ENCODE measurements at places on chromosomes 11 and 22.

GRCh38 chr11:118914987-118915386, 10.7 kb downstream of the BCL9L start:
- DNase-seq = no peak

- DNase-seq = no peak
Observed at GRCh38 chr22:39270792-39271191, 26.0 kb upstream of the PDGFB start.

DNA sequence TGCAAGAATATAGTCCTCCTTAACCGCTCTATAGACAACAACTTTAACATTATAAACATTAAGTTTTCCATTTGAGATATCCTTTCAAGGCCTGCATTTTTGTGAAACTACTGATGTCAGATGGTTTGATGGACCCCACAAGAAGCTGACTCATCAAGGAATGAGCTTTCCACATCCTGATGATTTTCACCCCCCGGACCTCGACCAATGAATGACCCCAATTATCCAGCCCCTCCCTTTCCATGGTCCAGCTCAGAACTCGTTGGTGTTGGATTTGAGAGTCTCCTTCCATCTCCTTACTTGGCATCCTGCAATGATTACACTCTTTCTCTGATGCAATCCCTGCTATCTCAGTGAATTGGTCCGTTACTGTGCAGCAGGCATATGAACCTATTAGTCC, 31.8 kb upstream of the GUCY1A2 start:
- no peak for DNase-seq

DNA sequence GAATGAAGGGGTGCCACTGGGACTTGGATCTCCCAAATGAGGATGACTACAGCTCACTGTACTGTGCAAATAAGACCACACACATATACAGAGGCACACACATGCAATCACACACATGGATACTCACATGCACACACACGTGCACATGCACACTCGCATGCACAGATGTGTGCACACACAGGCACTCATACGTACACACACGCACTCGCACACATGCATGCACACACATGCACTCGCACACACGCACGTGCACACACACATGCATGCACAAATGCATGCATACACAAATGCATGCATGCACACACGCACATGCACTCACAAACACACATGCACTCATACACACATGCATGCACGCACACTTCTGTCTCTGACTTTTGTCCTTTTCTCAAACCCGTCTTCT, 36.0 kb downstream of the TECTA start:
- no peak for DNase-seq

- DNase-seq = no peak
Observed at GRCh38 chr22:28500006-28500405, 179.6 kb downstream of the TTC28 start.

DNA sequence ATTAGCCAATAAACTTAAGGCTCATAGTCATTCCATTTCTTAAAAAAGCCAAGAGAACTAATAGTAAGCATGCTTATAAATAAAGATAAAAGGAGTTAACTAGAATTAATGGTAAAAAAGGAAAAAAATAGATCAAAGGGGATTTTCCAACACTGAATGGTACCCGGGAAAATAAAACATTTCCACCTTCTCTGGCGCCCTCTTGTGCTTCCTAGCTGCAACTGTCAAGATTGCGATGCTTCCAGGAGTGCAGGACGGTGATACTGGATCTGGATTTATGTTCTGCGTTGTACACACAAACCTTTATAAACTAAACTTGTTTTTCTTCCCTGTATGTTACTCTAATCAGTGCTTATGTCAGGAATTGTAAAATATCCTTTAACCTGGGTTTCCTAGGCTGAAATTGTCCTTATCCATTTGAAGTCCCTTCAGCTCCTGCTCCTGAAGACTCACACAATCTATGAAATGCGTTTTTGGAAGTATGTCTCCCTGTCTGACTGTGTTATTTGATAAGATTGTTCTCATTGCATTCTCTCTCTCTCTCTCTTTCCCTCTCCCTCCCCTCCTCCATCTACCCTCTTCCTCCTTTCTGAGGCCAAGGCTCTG, 9.6 kb upstream of the HTATIP2 start:
- DNase-seq = peak; percentile 72

DNA sequence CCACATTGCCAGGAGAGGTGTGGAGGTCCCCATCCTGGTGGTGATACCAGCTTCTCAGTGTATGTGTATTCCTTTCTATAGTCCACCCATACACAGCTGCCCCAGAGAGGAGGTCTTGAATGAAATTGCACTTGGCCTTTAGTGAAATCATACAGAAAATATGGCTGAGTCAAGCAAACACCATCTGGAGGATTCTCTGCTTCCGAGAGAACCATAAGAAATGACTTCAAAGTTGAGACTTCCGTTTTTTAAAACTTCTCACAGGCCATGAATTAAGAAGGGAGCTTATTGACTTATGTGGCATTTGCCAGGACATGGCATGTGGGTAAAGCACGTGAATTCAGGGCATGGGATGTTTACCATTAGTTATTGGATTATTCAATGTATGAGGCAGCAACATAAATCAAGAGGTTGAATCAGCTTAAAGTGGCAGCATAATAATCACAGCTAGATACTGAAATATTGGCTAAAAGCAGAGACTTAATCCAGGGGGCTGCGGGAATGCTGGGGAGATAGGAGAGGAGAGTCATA, 119.1 kb upstream of the MTNR1B start:
- DNase-seq = no peak

DNA sequence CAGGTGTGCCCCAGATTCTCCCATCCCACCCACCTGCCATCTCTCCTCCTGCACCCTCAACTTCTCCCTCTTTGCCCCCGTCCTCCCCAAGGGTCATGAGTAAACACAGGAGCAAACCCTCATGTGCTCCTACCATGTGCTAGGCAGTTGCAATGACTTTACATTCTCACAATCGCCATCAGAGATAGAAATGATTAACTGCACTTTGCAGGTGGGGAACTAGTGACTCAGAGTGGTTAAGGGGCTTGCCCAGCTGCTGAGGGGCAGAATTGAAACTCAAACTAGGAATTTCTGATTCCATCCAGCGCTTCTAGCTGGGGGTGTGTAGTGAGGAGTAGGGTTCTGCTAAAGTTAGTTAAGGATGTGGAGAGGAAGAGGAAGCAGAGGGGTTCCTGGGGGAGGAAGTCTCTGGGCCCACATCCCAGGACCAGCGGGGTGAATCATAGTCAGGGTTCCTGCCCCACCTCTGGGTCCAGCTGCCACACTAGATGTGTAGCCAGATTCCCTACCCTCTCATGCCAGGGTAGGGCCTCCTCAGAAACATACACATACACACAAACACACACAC, 16.0 kb upstream of the PRG2 start:
- DNase-seq = no peak

DNA sequence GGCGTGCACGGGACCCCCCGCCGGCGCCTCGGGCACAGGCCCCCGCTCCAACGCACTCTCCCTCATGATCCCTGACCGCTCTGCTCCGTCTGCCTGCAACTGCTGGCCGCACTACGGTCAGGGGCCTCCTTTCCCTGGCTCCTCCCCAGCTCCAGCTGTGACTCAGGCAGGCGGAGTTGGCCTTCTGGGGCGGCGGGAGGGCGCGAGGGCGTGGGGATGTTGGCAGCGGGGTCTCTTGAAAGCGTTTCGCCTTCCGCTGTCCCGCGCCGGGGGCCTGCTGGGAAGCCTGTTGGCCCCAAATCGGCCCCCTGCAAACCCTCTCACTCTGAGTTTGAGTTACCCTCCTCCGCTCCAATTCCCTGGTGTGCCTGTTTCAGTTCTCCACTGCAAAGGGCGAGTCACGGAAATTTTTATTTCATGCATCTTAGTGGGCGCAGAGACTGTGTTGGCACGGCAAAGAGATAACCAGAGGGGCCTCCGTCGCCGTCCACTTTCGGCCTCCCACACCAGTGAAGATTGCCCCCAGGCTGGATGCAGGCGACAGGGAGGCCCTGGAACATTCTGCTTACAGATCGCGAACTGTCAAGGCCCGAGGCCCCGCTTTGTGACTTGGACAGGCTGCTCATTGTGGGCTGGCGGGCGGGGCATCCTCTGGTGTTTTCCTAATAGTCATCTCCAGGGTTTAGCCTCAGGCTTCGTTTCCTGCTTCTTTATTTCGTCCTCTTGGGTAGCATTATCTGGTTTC, at the start of gene CAVIN3:
Gene CAVIN3, minus strand, starts transcription at position 91 of the 745 bp plus-strand sequence. Its CDS starts 25 bp downstream, at position 66.
- peak; percentile 82 for DNase-seq

DNA sequence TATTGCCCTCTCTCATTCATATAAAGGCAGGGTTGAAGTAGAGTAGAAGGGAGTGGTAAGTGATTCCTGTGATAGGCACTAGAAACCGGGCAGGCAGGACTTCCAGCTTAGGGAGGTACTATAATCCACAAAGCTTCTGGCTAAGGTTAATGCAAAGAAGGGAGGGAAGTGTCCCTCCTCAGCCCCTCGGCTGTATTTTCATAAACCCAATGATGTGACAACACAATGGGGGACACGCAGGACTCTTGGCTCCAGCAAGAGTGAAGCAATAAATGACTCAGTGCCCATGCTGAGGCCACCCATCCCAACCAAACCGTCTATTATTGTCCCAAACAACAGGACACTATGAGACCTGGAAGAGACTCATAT, 90.7 kb downstream of the ETS1 start:
- DNase-seq = no peak

DNA sequence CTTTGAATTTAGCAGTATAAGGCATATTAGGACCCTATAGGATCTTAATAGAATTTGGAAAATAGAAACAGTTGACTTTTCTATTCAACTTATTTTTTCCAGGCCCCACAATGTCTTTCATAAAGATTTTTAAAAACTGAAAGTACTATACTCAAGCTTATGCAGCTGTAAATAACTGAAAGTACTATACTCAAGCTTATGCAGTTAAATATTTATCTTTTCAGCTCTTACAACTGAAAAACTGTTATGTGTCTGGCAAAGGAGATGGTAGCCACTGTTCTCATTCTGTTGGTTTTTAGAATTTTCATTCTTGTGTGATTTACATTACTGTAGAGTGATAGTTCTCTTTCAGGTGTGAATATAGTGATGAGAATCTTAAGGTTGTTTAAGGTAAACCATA, 16.5 kb downstream of the HIPK3 start:
- no peak for DNase-seq

DNA sequence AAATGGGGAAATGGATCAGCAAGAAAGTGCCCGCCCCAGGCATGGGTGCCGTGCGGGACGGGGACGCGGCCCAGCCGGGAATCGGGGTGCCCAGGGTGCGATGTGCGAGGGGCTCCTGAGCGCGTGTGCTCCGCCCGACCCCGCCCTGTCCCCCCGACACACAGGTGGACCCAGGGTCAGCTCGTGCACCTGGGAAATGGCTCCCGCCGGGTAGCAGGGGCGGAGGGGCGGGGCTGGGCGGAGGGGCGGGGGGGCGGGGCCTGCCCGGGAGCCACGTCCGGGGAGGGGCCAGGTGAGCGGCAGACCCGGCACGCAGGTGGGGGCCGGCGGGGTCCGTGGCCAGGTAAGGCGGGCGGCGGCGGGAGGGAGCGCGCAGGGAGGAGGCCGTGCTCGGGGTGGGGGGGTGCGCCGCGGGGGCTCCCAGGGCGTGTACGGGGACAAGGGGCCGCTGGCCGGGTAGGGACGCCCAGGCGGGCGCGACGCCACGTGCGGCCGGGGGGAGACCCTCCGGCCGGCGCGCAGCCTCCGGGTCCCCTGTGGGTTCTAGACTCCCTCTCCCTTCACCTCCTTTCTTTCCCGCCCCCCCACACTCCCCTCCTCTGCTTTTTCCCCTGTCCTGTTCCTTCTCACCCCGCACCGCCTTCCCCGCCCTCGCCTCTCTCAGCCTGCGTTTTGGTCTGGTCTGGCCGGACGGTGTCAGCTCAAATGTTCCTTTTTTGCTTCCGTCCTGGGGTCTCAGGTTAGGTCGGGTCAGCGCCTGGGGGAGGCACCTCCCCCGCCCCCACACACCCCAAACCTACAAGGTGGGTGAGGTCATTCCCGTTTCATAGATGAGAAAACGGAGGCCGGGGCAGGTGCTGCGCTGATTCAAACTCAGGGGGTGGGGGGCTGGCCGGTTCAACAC, at the start of gene ARHGAP8:
Gene ARHGAP8, plus strand, starts transcription at position 291 of the 904 bp plus-strand sequence. CDS start 33,953 bp downstream, outside the sequence.
- DNase-seq = peak; percentile 85

DNA sequence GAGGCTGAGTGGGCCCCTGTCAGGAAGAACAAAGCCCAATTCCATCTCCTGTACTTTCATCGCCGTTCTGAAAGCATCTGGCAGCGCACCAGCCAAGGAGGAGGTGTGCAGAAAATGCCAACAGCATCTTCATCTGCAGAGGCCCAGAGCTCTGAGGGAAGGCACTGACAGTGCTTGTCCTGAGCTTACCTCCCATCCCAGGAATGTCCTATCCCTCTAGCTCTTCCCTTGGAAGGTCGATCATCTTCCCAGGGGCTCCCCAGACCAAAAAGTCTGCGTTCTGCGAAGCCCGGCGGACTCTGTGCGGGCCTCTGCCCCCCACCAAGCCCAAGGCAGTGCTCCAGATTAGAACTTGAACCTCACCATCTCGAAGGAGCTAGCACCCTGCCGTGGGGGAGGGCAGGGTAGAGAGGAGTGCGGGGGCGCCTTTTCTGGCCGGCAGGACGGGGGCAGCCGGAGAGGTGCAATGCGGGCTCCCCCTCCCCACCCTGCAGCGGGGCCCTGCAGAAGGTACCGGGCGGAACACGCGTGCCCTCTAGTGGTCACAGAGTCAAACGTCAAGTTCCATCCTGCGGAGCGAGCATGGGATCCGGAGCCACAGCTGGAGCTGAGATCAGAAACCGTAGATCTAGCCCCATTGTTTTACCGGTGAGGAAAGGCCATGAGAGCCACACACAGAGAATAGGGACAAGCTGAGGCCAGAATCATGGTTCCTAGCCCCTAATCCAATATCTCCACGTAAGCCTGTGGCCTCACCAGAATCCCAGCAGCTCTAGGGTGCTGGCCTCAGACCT, 5.0 kb downstream of the SCN2B start:
- DNase-seq = peak; percentile 94

- DNase-seq = no peak
Observed at GRCh38 chr11:22699388-22699787, 33.0 kb downstream of the GAS2 start.

DNA sequence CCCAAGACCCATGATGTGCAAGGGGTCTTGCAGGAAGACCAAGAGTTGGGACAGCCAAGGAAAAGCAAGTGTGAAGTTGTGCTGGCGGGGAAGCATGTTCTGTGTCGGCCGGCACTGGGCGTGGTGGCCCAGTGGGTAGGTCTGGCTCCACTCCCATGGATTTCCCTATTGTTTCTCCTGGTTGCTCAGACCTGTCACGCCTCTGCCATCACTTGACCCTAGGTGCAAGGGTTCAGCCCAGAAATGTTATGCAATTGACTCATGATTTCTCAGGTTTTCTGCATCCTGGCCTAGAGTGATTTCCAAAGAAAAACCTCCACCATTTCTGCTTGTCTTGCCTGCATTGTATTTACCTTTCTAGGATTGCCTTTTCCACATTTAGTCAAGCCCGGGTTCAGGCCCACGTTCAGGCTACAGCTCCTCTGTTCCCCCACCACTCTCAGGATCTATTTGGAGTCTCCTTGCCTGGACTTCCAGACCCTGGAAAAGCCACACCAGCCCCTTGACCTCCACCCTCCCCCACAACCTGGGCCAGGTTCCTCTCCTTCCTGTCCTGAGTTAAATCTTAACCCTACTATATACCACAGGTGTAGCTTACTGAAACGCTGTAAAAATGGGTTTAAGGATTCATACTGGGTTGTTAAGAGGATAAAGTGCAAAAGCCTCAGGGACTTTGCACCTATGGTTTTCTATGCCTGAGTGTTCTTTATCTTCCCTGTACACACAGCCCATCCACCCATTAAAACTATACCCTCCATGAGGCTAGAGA, 17.5 kb upstream of the FOLR1 start:
- DNase-seq = no peak

- DNase-seq = no peak
Observed at GRCh38 chr11:45617871-45618601, 47.4 kb downstream of the CHST1 start.

- DNase-seq = no peak
Observed at GRCh38 chr22:30978304-30978962, 9.4 kb downstream of the TUG1 start.
